Fibroblast of skin of right biceps (primary cell): ENCODE measurements at places on chromosomes 11 and 22.
A peak's percentile ranks its signal among the peaks of the same experiment; 100 is the strongest.

DNA sequence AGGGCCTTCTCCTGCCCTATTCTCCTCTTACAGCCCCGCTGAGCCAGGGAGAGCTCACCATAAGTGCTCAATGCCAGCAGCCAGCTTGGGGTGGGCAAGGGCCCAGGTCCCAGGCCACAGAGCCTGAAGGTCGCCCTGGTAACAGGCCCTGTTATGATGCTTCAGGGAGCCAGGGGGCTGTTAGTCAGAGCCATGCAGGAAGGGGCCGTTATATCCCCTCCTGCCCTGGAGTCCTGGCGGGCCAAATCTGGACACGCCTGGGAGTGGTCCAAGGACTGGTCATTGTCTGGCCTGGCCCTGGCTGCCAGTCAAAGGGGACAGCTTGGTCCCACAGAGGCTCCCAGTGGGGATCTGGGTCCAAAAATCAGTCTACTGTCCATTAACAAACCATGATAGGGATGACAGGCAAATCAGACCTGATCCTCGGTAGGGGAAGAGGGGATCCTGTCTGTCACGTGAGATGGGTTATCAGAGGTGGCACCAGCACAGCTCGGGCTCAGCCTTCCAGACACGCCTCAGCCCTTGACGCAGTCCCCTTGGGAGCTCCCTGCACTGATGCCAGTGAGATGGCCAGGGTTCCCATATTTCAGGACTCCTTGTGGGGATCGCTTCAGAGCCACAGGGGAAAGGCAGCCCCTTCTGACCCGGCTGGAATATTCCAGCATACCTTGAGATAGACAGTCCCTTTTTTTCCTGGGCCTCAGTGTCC lies 55.9 kb downstream of the LRRC32 start:
- peak; percentile 10 for DNase-seq

- DNase-seq, result no peak
Observed at GRCh38 chr11:120827820-120828219, 196.1 kb upstream of the TBCEL start.

GRCh38 chr11:32821517-32821916 lies 8.2 kb upstream of the PRRG4 start:
- DNase-seq, result peak; percentile 27

DNA sequence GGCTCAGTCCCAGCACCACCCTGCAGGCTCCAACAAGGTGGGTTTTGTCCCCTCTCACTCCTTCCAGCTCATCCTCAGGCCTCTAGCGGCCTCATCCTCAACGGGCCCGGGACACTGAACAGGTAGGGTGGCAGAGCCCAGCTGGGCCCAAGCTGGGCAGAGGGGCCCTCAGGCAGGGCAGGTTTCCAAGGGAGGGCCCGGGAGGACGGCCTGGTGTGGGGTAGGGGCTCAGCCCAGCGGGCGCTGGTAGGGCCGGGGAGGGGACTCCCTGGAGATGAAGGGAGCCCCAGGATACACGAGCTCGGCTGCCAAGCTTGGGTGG lies 2.5 kb upstream of the IFITM10 start:
- DNase-seq, result no peak

GRCh38 chr11:66071381-66071801 lies 1.3 kb downstream of the PACS1 start:
- no peak for DNase-seq

DNA sequence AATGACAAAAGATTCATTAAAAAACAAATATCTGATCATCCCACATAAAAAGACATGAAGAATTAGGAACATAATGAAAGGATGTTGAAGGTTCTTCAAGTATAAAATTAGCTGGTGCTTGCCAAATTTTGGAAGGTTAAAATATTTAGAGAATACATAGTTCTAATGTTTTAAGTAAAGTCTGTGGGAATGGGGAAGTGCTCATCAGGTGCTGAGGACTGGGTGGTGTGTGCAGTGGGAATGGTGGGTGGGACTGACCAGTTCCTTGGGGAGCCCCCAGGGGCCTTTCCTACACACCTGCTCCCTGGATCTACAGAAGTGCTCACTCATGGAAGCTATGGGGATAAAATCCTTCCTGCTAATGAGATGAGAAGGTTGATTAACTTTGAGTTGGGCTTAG lies 11.8 kb downstream of the LDLRAD3 start:
- no peak for DNase-seq

DNA sequence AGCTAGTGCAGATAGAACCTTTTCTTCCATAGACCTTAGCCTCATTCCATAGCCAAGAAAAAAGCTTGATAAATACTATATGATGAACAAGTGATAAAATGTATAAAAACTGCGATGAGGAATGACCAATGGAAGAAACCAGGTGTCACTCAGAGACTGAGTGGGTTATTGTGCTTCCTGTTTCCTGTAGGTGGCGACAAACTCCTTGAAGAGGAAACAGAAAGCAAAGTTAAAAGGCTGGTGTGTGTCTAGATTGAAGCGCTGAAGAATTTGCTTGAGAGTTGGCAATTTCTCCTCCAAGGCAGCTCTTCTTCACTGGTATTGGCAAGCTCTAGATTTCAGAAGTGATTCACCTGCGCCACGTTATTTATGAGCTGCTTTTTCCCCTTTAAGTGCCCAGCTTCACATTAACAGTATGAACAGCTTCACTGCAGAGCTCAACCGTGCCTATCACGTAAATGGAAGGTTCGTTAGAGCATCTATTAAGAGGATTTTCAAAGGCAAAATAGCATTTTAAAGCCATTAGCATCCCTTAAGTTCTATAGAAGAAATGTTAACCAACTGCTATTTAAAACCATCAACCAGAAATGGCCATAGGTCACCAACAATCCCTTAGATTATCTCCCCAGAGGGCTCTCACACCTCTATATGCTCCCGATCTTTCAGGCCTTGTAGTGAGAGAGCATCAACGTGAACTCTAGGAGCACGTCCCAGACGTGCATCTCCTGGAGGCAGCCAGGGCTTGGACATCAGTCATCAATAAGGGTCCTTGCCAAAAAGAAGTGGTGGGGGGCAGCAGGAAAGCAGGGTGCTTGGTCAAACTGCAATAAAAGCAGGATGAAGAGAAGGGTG lies 179.4 kb downstream of the CADM1 start:
- DNase-seq, result peak; percentile 71

DNA sequence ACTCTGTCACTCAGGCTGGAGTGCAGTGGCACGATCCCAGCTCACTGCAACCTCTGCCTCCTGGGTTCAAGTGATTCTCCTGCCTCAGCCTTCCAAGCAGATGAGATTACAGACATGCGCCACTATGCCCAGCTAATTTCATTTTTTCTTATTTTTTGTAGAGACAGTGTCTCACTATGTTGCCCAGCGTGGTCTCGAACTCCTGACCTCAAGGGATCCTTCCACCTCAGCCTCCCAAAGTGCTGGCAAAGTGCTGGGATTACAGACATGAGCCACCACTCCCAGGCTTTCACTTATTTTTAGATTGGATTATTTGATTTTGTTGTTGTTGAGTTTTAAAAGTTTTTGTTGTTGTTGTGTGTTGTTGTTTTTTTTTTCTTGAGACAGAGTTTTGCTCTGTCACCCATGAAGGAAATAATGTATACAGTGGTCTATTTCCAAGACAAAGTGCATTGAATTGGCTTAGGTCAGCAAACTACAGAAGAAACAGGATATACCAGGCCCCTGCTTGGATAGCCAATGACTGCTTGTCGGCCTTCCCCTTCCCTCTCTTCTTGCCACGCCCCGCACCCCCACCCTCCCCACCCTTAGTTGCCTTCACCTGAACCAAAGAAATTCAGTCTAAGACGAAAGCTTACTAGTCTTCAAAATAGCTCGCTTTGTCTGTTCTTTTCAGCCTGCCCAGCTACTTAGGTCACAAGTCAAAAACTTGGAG lies 91.8 kb upstream of the CLDN5 start:
- no peak for DNase-seq

- no peak for DNase-seq
Observed at GRCh38 chr11:124470561-124471227, 25.2 kb upstream of the OR8B8 start.

DNA sequence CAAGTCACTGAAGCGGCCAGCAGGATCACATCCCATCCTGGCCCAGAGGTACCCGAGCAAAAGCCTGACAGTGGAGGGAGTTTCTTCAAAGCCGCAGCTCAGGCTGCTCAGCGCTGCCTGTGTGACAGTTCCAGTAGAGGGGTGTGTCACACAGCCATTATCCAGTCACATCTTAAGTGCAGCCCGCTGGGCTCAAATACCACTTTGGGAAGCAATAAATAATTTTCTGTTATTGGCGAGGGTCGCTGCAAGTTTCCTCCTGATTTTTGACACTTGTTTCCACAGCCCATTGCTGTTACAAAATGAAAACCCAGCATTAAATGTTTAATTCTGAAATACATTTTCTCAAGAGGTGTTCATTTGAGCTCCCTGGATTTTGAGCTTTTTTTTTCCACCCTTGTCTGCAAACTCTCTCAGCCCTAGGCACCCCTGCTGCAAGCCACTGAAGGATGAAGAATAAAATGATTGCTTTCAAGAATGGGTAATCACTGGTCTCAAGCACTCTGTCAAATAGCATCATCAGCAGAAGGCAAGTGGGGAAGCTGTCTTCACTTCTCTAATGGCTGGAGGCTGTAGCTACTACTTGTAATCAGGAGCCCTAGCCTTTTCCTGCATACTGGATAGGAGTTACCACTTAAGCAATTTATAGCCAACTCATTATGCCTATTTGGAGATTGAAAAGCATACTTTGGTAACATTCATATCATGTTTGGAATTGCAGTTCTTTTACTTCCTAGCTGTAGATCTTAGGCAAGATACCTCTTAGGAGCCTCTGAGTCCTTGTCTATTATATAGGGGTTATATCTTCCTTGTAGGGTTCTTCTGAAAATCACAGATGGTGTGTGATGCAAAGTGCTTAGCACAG lies 373.7 kb downstream of the METTL15 start:
- DNase-seq, result no peak

DNA sequence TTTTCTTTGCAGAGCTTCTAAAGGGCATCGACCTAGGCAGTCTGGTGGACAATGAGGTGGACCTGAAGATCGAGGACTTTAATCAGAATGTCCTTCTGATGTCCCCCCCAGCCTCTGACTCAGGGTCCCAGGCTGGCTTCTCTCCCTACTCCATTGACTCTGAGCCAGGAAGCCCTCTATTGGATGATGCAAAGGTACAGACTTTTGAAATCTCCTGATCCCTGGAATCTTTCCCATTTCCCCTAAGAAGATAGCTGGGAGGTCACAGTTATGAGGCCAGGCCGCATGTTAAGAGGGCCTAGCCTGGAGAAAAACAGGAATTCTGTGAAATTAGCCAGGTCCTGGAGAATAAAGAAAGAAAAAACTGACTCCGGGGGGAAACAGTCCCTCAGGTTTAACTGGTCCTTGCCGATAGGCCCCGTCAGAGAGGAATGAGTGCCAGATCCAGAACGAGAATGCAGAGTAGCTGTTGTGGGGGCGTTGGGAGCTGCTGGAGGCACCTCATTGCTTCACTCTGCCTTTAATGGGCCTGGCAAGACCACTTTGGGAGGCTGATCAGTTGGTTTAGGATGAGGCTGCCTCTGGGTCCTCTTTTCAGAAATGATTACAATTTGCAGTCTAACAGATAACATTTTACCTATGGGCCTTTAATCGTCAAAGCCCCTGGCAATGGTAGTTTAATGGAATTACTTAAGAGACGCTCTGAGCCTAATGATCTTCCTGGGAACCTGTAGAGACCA lies 39.2 kb downstream of the SHISA8 start:
- DNase-seq, result peak; percentile 23

- no peak for DNase-seq
Observed at GRCh38 chr22:29397791-29398190, 9.4 kb upstream of the AP1B1 start.

DNA sequence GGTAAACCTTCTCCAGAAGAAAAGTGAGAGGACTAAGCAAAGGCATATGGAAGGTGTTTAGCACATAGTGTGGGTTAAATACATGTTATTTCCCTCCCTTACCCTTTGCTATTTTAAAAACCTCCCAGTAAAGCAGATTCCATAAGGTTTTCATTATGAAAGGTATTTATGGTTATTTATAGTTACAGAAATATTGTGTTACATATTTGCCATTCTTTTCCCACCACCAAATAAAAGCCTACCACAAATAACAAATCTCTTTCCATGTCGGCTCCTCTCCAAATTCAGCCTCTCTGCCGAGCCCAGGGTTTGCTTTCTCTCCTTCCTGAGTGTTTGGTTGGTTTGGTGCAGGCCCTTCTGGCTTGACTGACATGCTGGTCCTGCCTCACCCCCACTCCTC lies 64.4 kb downstream of the INSC start:
- DNase-seq, result peak; percentile 87

- peak; percentile 11 for DNase-seq
Observed at GRCh38 chr11:7484645-7485044, 661 bp upstream of the OLFML1 start.

- DNase-seq, result no peak
Observed at GRCh38 chr11:121448431-121448941, 3.6 kb upstream of the SORL1 start.
